ENCODE measurements at places on chromosomes 12 and 14.

- DNase-seq: no peak
Measured at GRCh38 chr12:64389154-64389553, 1.4 kb downstream of the C12orf56 start.

DNA sequence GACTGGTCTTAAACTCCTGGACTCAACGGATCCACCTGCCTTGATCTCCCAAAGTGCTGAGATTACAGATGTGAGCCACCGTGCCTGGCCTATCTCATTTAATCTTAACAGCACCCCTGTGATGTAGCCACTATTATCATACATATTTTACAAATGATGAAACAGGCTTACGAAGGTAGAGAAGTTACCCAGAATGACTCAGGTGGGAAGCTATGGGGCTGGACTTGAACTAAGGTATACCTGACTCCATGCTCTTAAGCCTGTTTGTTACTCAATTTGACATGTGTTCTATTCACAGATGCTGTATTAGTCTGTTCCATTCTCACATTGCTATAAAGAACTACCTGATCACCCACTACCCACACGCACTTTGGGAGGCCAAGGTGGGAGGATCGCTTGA, 36.8 kb upstream of the TMPO start:
- DNase-seq: no peak

DNA sequence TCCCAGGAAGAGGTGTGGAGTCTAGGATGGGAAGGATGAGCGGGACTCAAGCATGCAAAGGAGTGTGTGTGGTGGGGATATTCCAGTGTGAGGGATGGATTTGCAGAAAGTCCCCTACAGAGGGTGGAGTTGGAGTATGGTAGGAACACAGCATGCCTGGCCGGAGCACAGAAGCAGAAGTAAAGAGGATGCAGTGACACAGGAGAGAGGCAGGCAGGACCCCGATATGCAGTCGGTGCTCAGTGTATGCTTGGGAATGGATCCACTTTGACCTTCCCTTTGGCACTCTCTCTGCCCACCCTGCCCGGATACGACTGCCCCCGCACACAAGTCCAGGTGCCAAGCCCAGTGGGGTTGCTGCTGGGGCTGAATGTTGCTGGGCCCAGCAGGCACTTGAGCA, 21.3 kb downstream of the WSCD2 start:
- DNase-seq: no peak

DNA sequence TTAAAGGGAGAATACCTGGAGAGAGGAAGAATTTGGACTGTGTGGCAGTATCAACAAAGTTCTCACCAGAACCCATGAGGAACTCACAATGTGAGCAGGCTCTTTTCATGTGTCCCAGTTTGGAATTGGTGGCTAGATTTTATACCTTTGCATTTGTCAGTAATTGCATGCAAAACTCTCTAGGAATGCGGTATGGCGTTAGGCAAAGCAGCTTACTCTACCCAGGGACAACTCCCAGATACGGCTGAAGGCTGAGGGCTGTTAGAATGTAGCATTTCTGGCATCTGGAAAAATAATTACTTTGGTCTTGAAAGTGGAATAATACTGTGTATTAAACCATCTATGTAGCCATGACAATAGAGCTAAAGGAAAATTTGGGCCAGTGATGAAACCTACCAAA, 635.5 kb downstream of the SLC16A7 start:
- DNase-seq: peak; percentile 1

DNA sequence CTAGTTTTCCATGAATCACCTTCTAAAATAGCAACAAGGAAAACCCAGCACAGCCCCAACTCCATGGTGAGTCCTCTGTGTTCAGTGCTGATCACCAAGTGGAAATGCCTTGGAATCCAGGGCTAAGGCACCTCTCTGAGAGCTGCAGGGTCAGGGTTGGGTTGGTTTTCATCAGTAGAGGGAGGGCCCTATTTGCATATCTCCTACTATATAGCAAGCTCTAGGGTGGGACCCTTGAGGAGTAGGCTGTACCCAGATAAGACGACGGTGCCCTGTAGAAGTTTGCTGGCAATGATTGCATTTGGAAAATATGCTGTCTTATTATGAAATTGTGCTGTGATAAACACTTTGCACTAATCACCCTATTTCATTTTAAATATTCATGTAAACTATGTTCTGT, 1011.8 kb downstream of the TMEM121 start:
- no peak for DNase-seq

DNA sequence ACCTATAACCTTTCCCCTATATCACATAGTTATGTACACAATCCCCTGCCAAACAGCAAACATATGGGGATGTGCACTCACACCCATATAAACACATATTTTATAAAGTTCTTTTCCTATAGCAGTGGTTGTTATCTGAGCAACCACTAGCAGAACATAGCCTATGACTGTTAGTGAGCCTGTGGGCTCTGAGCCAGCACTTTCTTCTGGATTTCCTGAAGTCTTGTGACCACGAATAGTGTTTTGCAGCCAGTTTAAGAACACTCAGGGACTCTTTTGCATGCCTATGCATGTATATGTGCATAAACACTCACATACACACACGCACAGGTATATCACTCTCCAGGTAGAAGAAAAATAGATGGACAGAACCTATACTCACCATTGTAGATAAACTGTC, 17.1 kb downstream of the TESPA1 start:
- DNase-seq: no peak

GRCh38 chr12:30533558-30534265, 162.0 kb downstream of the IPO8 start:
- DNase-seq: no peak

DNA sequence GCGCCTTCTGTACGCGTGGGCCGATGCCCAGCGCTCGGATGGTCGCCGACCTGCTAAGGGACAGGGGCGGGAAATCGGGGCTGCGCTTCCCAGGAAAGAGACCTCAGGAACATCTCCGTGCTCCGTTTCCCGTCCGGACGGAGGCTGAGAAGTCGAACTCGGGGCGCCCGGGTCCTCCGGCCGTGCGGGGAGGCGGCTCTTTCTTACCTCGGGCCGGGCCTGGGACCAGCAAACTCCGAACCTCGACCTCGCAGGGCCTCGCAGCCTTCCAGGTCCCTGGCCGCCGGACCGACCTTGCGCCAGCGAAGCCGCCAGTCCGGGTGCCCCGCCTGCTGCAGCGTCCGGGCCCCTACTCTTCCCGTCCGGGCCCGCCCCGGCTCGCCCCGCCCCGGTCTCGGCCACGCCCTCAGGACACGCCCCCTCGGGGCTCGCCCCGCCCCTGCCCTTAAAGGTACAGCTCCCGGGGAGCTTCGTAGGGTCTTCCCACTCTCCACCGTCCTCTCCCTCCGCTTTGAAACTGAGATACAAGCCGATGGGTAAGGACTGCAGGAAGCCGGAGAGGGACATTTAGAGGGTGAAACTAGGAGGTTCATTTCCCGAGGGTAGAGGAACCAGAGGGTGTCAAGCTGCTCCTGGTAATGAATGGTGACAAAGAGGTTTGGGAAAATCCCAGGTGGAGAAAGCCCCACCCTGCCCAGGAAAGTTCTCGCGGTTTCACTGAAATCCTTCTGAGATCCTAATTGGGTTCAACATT, at the start of gene SLC8B1:
TSS of gene SLC8B1 (minus strand) at position 324 of the 754 bp plus-strand sequence. CDS start 2,231 bp downstream, outside the sequence.
- DNase-seq: peak; percentile 71

GRCh38 chr12:56448860-56449621, at the start of gene TIMELESS:
TIMELESS (minus strand) TSS chr12:56449426; CDS start chr12:56434170, 15,256 bp downstream.
- peak; percentile 90 for DNase-seq
